Activated T-cell treated with anti-CD3 and anti-CD28 coated beads, Interleukin-2, amount 50 U/mL, for 48 hours (primary cell): ENCODE measurements at places on chromosomes 13 and 19.

GRCh38 chr19:40571831-40572495 is 4.7 kb upstream of the SHKBP1 start:
- DNase-seq: no peak

DNA sequence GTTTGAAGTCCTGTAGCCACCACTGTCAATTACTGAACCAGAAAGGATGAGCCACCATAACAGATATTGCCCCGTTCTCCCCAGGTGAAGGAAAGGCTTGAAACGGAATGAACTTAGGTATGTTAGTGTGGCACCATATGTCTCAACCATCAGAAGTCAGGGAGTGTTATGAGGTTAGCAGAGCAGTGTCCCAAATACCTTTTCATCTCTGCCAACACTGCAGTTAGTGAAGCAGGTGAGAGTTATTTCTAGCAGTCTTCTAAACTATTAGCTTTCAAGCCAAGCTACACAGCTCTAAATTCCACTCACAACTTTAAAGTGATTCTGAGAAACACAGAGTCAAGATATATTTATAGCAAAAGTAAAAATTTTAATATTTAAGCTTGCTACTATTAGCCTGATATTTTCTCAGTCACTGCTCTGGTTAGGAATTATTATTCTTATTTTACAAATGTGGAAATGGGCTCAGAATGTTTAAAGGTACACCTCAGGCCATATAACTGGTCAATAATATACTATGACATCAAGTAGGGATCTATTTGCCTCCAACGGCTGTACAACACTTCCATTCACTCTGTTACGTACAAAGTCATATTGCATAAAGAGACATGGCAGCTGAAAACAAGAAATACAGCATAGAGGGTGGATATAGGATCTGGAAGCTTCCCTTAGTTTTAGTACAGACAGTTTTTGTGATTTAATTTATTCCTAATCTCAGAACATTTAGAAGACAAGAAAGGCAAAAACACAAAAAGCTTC is 1527.1 kb upstream of the PRR20A start:
- no peak for DNase-seq

DNA sequence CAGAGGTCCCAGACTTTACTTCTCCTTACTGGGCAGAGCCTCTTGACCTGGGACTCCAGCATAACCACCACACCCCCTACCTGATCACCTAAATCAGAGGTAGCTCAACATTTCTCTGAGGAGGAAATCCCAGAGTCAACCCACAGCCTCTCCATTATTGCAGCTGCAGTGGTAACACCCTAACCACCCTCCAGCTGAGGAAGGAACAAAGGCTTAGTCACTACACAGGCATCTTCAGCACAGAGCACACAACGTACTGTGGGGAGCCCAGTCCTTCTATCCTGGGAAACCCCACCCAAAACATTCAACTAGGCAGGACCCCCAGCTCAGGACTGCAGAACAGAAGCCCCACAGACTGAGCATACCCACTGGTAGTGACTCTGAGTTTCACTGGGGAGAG is 824.7 kb upstream of the SLITRK5 start:
- no peak for DNase-seq

DNA sequence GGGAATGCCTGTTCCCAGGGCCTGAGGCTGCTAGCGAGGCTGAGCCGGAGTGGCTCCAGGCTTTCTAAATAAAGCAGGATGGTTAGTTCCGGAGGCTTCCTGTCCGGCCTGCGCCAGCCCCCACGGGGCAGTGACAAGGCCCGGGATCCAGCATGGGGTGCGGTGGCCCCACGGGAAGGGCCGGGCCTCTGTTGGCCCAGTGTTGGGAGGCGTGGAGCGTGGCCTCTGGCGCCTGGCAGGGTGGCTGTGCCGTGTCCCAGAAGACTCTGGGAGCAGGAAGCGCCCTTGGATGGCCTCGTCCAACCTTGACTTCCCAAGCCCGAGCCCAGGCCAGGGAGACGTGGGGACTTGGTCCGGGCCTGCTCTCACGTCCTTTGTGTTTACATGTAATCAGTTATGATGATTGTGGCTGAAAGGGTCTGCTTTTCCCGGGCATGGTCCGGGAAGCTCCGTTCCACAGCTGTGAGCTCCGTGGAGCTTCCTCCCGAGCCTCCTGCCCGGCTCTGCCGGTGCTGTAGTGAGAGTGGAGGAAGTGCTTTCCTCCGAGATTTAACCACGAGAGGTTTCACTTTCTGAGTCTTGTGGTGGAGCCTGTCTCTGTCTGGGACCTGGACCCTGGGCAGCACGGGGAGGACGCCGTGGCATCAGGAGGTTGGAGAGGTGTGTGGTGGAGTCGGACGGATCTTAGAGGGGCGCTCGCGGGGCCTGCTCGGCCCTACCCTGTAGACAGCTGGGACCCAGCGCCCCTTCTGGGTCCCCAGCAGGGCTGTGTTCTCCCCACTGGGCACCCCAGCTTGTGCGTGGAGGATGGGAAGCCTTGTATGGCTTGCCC is 4.6 kb downstream of the GNA11 start:
- no peak for DNase-seq

DNA sequence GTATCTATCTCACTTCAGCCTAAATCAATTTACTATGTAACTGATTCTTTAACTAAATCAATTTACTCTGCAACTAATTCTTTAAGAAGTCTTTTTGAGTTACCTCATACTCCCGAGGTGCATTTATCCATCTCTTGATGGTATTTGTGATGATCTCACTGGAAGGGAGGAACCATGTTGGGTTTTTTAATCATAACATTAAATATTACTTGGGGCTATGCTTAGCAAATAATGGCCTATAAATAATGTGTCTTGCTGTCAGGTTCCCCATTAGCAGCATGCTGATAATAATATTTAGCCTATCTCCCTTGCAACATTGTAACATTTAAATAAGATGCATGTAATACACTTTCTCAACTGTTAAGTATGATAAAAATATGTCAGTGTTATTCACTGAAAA is 411.3 kb downstream of the SLITRK1 start:
- DNase-seq: no peak

GRCh38 chr13:41905600-41906254 is 55.2 kb downstream of the VWA8 start:
- DNase-seq: no peak

DNA sequence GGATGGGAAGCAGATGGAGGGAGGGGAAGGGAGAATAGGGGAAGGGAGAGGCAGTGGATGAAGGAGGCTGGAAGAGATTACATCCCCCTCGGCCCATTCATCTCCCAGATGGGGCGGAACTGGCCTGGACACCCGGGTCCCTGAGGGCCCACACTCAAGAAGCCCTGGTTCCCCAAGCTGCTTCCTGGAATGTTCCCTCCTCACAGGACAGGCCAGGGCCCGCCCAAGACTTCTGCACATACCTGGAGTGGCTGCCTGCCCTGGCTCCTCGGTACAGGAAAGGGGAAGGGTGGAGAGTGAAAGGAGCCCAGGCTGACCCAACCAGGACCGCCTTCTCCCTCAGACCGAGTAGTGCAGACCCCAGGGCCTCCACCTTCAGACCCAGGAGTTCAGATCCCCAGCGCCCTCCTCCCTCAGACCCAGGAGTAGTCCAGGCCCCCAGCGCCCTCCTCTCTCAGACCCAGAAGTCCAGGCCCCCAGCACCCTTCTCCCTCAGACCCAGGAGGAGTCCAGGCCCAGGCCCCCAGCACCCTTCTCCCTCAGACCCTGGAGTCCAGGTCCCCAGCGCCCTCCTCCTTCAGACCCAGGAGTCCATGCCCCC is 489 bp downstream of the NTF4 start:
- no peak for DNase-seq

GRCh38 chr13:48006396-48006795 is 5.3 kb upstream of the SUCLA2 start:
- no peak for DNase-seq

- DNase-seq: no peak
These were observed 9.7 kb upstream of the ATP1A3 start for GRCh38 chr19:42003506-42004294.

GRCh38 chr19:7888145-7888825 is at the start of gene LRRC8E:
Gene LRRC8E, plus strand, starts transcription at chr19:7888510. Its CDS starts 7,094 bp downstream, at chr19:7895604.
- DNase-seq: peak; percentile 58

DNA sequence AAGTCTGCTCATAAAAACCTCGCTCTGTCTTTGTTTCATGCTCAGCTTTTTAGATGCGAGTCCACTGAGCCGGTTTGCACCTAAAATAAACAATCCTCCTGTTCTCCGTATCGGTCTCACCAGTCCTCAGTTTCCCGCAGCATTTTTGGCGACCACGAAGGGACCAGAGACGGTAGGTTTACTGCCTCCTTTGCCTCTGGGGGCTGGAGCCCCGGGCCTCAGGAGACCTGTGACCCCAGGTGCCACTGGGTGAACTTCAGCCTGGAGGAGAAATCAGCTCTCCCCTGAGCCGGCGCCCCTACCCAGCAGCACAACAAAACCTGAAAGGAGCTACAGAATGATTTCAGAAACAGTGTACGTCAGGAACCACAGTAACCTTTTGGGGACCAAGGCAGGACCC is 8.1 kb downstream of the SIGLEC11 start:
- no peak for DNase-seq

DNA sequence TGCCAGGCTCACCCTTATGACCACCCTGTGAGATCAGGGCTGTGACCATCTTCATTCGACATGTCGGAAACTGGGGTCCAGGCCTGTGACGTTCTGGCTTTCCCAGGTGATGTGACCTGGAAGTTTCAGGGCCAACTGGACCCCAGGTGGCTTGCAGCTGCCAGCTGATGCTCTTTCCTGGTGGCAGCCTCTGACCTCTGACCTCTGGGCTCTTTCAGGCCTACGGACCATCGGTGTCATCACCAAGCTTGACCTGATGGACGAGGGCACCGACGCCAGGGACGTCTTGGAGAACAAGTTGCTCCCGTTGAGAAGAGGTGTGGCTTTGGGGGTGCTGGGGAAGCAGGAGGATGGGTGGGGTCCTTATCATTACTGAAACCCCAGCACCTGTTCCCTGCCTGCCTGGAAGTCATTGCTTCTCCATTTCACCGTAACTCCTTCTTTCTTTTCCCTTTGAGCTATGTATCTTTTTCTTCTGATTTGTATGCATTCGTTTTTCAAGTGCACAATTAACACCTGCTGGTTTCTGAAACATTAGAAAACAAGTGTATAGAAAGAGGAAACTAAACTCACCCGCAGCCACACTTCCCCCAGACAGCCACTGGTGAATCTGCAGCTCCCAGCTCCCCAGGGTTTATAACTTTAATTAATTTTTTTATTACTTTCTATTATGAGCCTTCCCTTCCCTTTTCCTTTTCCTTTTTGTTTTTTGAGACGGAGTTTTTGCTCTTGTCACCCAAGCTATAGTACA is 58.9 kb downstream of the TMED1 start:
- DNase-seq: no peak

- DNase-seq: no peak
These were observed 1466.9 kb downstream of the UQCRFS1 start for GRCh38 chr19:27745978-27746542.

- DNase-seq: no peak
These were observed 43.7 kb downstream of the FRY start for GRCh38 chr13:32075170-32075851.

DNA sequence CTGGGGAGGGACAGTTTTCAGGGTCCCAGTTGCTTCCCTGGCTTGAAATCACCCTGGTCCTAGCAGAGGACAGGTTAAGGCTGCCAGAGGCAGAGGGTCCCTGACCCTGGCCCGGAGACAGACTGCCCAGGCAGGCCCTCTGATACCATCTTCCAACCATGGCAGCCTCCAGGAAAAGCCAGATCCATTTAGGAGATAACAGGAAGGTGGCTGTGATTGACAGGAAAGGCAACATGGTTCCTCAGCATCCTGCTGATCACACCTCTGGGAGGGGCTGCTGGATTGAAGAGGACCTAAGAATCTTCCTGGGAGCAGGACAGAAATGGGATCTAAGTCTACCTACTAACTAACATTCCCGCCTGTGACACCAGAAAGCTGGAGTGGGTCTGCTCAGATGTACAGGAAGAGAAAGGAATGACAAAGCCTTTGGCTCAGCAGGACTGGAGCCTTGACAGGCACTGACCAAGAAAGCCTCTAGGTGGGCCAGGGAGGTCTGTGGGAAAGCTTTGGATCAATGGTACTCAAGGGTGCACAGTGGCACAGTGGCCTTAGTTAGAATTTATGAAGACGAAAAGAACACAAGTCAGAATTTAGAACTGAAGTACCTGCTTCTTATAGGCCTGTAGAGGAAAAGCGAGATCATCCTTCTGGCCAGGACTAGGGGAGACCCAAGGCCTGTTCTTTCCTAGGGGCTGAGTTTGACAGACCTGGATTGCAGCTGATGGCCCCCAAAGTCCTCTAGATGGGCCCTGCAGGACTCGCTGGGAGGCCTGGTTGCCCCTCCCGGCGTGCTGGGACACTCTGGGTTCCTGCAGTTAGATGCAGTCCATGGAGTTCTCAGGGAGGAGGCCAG is 2.3 kb upstream of the PRKACA start:
- DNase-seq: no peak

DNA sequence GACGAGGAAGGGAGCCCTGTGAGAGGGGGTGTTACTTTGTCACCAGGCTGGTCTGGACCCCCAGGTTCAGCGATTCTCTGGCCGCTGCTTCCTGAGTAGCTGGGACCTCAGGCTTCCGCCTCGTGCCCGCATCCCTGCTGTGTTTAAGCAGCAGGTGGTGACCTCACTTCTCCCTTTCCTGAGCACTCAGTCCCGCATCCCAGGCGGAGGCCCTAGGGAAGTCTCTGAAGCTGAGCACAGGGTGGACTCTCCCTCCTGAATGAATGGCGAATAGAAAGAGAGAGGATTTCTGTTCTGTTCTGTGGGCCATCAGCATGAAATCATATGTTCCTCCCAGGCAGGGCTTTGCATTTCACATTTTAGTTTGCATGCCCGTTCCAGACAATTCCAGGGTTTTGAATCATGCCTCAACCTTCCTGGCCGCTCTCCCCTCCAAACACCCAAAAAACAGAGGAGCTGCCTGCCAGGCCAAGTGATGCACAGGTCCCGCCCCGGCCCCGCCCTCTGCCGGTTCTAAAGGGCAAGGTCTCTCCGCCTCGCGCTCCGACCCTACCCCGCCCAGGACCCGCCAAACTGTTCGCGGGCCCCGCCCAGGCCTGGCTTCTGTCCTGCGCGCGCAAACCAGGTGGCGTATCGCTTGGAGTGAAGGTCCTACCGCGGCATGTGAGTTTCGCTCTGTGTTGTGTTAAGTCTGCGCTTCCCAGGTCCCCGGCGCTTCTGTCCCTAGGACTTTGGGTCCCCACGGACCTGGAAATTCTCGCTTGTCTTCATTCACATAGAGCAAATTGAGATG is 35.1 kb upstream of the ZNF808 start:
- peak; percentile 25 for DNase-seq

- DNase-seq: no peak
These were observed 214.2 kb downstream of the OXGR1 start for GRCh38 chr13:96780105-96780504.

DNA sequence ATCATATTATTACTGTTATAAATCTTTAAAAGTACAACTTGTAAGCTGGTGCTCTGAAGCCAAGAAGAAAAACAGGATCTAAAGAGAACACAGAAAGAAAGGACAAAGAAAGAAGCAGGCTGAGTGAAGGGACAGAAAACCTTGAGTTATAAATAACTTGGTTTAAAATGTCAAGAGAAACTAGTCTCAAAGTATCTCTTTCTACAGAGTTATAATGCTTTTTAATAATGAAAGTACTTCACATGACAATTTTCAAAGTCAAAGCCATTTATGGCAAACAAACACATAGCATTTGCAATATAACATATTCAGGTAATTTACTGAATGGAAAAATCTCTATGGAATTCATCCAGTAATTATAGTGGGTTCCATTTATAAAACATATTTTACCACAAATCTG is 33.4 kb downstream of the CAB39L start:
- DNase-seq: no peak
